NCI-H460 (cell line): ENCODE measurements at places on chromosomes 5 and 9. TPM values are rescaled to one million over a fixed set of nuclear protein-coding genes. Genes with fewer than 3 reads are reported as not detected.

GRCh38 chr9:115921301-115921700 lies 232.3 kb upstream of the PAPPA start:
- no peak for DNase-seq

DNA sequence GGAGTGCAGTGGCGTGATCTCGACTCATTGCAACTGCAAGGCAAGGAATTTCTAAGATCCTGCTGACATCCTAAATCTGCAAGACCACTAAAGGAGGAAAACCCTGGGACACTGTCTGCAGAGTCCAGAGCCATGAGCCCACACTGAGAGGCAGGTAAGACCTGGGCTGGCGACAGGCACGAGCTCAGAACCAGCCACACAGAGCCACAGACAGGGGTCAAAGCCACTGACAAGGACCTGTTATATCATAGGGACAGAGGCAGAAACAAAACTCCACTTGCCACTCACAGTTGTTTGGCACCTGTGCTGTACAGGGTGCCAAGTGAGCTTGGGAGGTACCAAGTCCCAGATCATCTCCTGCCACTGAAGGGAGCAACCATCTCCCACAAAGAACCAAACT lies 34.2 kb downstream of the IPPK start:
- DNase-seq, result no peak

- no peak for DNase-seq
These were observed 174.0 kb upstream of the DAB2 start for GRCh38 chr5:39598661-39599248.

ACOT12 gene
- not detected in 2 replicates for total RNA-seq

DNA sequence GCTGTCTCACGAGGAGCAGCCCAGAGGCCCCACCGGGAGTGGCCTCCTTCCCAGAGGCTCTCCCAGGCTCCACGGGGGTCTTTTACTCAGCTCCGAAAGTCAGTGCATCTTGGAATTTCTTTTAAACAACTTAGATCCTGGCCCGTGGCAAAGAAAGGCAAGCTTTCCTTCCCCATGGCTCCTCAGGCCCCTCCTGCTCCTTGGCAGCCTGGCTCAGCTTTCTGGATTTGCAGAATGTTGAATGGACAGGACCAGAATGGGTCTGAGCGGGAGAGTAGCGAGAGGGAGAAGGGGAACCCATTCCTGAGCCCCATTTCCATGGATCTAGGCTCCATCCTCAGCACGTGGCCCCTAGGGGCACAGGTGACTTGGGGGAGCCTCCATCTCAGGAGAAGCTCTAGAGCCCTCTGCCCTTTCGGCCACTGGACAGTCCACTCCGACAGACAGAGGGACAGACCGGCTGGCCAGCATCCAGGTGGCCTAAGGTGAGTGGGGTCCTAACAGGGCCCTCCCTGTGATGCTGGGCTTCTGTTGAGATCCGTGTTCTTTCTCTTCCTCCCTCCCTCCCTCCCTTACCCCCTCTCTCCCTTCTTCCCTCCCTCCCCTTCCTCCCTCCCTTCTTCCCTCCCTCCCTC lies 173.9 kb upstream of the PPP1R26 start:
- no peak for DNase-seq
